Transverse colon (tissue), 4 donors: ENCODE measurements at places on chromosomes 2 and 18. TPM values are rescaled to one million over a fixed set of nuclear protein-coding genes. Genes with fewer than 3 reads are reported as not detected.

Gene TRIM43B
- total RNA-seq = not detected

- no peak for DNase-seq
- H3K36me3 ChIP-seq = no peaks in the 10 kb centered on the region
- no peak overlapping the region for H3K4me3 ChIP-seq
- no peaks in the 10 kb centered on the region for H3K27me3 ChIP-seq
These were observed 500.6 kb upstream of the MYT1L start for GRCh38 chr2:2831633-2832032.

- H3K36me3 ChIP-seq = no peaks in the 10 kb centered on the region
- H3K27ac ChIP-seq = no peak overlapping the region
- H3K4me1 ChIP-seq = no peaks in the 10 kb centered on the region
- no peak for DNase-seq
These were observed 234.2 kb downstream of the CDH2 start for GRCh38 chr18:27942706-27943105.

- no peaks in the 10 kb centered on the region for H3K4me1 ChIP-seq
- no peak overlapping the region for H3K27ac ChIP-seq
These were observed 261.6 kb downstream of the NDUFA10 start for GRCh38 chr2:239763433-239764097.

GRCh38 chr2:105241443-105241842 is at the start of gene GPR45:
Gene GPR45 (plus strand): TSS chr2:105241743. CDS start chr2:105241859, 116 bp downstream.
- H3K27ac ChIP-seq = no peak within 1 kb of the TSS
- no peak within 1 kb of the TSS for H3K4me3 ChIP-seq
- H3K27me3 ChIP-seq = no peaks in the 10 kb centered on the region
- no peak for DNase-seq
- H3K36me3 ChIP-seq = no peaks in the 10 kb centered on the region

DNA sequence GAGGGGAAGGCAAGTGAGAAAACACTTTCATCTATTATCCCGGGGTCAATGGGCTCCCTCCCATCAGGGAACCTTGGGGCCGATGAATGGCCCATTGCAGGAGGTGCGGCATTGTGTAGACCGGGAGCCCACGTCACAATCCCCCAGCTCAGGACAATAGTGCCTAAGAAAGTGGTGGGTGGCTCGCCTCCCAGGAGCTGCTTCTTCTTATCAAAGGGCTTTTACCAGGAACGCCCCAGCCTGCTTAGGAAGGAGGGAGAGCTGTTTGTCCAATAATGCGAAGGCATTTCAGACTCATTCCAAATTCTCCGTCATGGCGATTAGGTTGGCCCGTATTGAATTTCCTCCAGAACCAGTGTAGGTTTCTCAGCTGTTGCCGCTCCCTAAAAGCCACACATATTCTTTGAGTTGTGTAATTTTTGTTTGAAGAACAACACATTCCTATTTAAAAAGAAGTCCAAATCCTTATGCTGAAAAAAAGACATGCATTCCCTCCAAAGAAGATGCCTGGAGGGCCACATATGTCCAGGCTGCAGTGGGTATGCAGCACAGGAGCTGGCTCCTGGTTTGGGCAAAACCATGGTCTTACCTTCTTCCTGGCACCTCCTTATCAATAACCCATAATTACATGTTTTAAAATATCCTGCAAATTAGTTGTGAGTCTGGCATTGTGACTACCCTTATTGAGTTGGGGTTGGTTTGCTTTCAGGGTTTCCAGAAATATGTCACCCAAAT is 264.7 kb downstream of the MYCN start:
- no peak for DNase-seq
- no peaks in the 10 kb centered on the region for H3K36me3 ChIP-seq
- no peaks in the 10 kb centered on the region for H3K4me1 ChIP-seq
- no peak overlapping the region for H3K4me3 ChIP-seq
